ENCODE measurements at places on chromosomes 16 and 17.
A peak's percentile ranks its signal among the peaks of the same experiment; 100 is the strongest.

DNA sequence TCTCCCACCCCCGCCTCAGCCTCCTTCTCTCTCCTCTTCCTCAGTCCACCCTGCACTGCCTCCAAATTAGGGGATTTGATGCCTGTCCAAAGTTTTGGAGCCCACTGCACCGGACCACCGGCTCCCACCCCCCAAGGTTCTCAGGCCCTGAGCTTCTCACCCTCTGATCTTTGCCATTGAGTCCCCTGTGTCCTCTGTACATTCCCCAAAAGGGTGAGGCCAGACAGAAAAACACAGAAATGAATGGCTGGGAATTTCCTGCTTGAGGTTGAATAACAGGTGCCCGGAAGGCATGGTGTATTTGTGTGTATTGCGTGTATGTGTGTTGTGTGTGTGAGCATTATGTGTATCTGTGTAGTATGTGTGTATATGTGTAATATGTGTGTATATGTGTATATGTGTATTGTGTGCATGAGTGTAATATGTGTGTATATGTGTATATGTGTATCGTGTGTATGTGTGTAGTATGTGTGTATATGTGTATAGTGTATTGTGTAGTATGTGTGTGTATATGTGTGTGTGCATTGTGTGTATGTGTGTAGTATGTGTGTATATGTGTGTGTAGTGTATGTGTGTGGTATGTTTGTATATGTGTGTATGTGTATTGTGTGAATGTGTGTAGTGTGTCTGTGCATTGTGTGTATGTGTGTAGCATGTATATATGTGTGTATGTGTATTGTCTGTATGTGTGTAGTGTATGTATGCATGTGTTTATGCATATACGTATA is 16.0 kb upstream of the CCL17 start:
- DNase-seq: no peak

- DNase-seq: no peak
Measured at GRCh38 chr16:59013930-59014329, 279.8 kb upstream of the GOT2 start.

- DNase-seq: no peak
Measured at GRCh38 chr16:69554495-69554894, 11.3 kb upstream of the NFAT5 start.

DNA sequence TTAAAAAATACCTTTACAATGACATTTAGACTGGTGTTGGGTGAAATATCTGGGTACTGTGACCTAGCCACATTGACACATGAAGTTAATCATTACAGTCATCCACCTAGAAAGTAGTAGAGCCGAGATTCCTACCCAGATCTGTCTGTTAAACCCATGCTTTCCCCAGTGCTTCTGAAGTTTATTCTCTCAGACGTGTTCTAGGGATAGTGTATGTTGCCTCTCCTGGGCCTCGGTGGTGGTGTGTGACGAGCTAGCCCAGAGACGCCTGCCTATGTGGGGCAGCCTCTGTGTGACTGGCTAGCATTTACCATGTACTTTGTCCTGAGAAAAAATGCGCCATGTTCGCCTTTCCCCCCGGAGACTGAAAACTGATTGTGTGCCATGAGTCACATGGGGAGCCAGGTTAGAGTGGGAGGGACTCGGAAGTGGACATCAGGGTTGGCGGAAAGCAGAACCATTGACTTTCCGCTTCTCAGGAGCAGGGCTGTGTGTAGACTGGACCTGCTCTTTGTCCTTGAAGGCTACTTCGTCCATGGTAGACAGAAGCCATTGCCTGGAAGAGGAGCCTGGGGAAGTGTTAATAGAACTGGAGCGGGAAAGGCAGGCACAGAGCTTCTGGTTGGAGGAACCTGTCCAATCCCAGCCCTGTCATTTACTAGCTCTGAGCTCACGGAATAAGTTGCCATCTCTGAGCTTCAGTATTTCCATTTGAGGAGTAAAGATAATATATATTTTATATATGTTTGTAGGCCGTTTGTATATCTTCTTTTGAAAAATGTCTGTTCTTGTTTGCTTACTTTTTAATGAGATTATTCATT is 235.5 kb downstream of the SNX29 start:
- no peak for DNase-seq

DNA sequence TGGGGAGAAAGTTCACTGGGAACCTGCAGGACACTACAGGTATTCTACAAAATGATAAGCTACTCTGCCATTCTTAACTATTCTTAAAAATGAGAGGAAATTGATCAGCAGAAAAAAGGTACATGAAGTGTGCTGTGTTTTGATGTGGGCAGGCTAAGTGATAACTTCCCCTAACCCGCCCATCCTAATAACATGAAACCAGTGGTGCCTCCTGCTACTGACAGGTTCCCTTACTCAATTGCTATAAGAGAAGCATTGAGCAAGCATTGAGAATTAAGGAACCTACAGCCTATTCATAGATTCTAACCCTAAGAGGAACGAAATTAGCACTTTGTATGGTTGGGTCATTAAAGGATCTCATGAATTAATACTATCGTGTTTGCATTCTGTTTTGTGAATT is 18.9 kb downstream of the XYLT1 start:
- no peak for DNase-seq

DNA sequence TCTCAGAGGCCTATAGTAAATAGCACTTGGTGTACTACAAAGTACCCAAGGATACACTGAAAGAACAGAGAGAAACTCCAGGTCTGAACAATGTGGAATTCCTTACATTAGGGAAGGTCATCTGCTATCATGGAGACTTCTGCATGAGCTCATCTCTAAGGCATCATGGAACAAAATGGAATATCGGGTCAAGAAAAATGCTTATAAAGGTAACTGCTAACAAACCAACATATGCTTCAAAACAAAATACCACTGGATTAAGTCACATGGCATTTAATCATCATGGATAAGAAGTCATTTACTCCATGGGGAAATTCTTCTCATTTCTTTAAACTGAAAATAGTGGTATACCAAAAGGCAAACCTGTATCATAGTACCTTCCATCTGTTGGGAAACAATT is 34.2 kb downstream of the TXNDC11 start:
- no peak for DNase-seq

- peak; percentile 44 for DNase-seq
Measured at GRCh38 chr17:48997103-48997826, at the start of gene IGF2BP1. IGF2BP1 (plus strand) TSS chr17:48997385; CDS start chr17:48997746, 361 bp downstream.

- no peak for DNase-seq
Measured at GRCh38 chr16:83887080-83887479, 11.8 kb upstream of the MLYCD start.

GRCh38 chr16:14668556-14669223 is 25.4 kb downstream of the PLA2G10 start:
- no peak for DNase-seq

DNA sequence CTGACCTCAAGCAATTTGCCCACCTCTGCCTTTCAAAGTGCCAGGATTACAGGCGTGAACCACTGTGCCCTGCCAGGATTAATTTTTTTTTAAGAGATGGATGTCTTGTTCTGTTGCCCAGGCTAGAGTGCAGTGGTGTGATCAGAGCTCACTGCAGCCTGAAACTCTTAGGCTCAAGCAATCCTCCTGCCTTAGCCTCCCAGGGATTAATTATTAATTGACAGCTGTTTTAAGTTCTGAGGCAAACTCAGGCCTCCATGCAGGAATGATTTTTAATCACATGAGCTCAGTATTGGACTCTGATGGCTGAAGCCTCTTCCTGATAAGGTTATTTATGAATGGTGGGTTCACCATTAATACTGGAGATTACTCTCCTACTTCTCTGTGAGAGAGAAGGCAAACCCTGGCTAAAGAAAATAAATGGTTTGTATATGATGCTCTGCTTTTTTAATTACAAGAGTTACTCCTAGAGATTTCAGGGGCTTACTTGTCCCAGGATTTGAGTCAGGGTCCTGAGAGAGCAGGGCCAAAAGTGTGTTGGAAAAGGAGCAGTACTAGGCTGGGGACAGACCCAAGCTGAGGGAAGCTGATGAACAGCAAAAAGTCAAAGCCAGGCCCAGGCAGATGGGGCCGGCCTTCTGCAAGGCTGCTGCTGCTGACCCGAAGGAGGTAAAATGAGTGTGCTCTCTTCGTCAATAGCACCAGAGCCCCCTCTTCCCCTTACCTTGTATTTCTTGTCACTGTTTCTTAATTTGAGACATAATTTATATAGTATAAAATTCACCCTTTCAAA is 56.9 kb upstream of the HAS3 start:
- no peak for DNase-seq

GRCh38 chr16:87608400-87608985 is 6.2 kb downstream of the JPH3 start:
- peak; percentile 36 for DNase-seq

DNA sequence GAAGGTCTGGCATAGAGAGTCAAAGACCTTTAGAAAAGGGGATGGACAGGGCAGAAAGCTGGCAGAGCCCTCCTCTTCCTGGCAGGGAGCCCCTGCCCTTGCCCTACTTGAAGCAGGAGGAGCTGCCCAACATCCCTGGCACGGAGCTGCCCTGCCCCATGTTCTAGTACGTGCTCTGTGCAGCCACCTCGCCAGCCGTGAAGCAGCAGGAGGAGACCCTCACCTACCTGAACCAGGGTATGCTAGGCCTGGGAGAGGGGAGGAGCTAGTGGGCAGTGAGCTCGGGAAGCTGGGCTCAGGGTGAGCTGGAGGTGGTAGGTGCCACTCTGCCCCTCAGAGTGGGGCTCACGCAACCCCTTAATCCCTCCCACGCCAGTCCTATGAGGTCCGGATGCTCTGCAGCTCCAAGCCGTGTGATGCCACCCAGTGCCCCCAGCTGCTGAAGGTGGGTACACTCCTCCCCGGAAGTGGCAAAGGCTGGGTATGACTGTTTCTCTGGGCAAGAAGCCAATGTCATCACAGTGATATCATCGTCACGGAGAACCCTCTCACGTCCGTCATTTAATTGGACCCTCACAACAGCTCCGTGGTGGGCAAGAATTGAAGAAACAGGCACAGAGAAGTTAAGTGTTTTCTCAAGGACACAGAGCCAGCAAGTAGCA is 12.7 kb upstream of the STAC2 start:
- peak; percentile 62 for DNase-seq

DNA sequence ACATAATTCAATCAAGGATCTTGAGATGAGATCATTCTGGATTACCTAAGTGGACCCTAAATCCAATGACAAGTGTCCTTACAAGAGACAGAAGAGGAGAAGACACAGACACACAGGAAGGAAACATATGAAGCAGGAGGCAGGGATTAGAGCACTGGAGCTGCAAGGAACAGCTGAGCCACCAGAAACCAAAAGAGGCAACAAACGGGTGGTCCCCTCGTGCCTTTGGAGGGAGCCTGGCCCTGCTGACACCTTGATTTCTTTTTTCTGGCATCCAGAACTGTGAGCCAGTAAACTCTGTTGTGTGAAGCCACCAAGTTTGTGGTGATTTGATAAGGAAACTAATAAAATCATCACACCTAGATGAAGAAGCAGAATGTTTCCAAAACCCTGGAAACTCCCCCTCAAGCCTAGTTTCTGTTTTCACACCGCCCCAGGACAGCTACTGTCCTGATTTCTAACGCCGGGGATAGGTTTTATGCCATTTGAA is 115.2 kb downstream of the PITPNC1 start:
- DNase-seq: no peak

GRCh38 chr17:3546521-3546920 is 11.1 kb downstream of the TRPV3 start:
- DNase-seq: no peak

- DNase-seq: no peak
Measured at GRCh38 chr17:69075823-69076222, 15.1 kb upstream of the ABCA9 start.

GRCh38 chr17:28276011-28276410 is 43.0 kb upstream of the TMEM97 start:
- DNase-seq: no peak

DNA sequence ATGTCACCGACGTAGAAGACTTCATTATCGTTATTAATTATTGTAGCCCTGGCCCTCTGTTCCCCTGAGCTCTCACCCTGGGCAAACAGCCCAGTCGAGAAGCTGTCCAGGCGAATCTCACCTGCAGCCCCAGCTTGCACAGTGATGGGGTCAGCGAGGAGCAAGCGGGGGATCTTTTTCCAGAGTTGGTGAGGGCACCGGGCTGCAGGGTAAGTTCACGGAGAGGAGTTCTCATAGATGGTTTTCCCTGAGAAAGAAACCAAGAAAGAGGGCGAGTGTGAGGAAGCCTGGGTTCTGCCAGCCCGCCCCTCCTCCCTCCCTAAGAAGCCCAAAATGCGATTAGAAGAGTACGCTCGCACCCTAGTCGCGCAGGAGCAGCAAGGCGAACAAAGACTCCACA is 436 bp downstream of the SPAG5 start:
- DNase-seq: no peak

DNA sequence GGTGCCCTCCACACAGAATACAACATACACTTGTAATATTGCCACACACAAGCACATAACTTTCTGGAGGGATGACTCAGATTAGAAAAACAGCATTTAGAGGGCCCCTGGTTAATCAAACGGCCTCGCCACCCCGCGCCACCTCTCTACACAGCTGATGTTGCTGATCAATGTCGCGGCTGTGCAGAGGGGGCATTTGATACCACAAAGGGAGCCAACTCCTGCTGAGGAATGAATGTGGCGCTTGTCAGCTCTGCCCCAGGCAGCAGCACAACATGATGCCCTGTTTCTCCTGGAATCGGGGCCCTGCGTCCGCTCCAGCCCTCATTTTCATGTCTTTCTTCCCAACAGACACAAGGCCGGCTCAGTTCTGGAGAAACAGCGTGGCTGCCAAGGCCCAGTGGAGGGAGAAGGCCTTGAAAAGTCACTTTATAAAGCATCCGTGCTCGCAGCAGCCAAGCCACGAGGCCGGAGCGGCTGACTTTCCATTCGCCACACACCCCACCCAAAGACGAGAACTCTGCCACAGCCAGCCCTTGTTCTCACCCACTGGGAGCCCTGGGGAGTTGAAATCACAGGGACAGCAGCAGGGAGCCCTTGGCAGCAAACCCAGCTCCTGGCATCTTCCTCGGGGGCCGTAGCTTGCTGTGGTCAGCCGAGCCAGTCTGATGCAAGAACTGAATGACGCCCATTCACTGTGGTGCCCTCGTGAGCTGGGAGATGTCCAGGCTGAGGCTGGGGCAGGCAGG is 65.6 kb downstream of the XYLT1 start:
- no peak for DNase-seq

- no peak for DNase-seq
Measured at GRCh38 chr16:15031586-15031985, 24.3 kb downstream of the NTAN1 start.

GRCh38 chr17:2053380-2054261 is 1.3 kb upstream of the HIC1 start:
- DNase-seq: peak; percentile 64
